Frontal cortex (tissue), 4 donors: ENCODE measurements at places on chromosomes 6 and 20.

- no peak for DNase-seq
Measured at GRCh38 chr20:53224851-53225250, 252.7 kb downstream of the TSHZ2 start.

DNA sequence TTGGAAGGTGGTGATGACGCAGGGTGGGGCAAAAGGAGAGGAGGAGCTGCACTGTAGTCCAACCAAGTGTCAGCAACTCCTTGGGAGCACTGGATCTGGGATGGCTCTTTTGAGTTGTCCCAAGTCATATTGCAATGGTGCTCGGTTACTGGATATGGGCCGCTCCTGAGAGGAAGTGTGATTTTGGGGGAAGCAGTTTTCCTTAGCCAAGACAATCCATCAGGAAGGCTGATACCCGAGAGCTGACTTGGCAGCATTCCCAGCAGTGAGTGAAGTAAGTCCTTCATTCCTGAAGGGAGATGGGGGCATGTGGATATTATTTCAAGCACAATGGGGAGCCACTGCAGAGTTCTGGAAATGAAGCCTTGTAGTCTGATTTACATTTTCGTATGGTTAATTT, 354.1 kb downstream of the RFPL4B start:
- DNase-seq, result no peak

DNA sequence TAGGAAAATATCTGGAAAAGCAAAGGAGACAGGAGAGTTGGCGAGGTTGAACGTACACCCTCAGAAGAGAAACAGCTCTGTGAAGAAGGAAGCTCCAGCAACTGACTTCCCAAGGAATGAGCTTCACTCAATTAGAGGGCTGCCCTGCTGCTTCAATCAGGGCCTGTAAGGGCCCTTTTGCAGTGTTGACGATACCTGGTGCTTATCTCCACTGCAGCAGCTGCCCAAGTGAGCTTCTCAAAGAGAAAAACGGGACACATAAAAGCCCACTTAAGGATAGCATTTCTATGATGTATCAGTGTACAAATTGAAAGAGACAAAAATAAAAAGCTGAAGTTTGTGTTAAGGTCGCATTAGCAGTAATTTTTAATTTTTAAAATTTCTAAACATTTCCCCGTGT, 16.4 kb downstream of the SEC63 start:
- DNase-seq, result no peak

- DNase-seq, result no peak
Measured at GRCh38 chr20:37903317-37904007, 535 bp downstream of the VSTM2L start.

DNA sequence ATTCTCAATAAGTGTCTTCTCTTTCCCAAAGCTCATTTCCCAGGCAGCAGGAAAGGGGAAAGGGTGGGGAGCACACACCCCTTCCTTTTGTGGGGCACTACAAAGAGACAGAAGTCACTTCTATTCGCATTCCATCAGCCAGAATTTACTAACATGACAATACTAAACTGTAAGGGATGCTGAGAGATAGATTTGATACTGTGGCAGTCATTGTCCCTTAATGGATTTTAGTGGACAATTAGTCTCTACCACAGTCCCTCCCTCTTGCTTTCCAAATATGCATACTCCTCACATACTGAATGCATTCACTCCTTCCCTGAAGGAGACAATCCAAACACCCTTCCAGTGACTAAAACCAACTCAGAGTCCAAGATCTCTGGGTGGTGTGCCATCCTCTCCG, 50.5 kb downstream of the ABRACL start:
- no peak for DNase-seq

GRCh38 chr6:36969988-36970891, 15.7 kb downstream of the PI16 start:
- no peak for DNase-seq

DNA sequence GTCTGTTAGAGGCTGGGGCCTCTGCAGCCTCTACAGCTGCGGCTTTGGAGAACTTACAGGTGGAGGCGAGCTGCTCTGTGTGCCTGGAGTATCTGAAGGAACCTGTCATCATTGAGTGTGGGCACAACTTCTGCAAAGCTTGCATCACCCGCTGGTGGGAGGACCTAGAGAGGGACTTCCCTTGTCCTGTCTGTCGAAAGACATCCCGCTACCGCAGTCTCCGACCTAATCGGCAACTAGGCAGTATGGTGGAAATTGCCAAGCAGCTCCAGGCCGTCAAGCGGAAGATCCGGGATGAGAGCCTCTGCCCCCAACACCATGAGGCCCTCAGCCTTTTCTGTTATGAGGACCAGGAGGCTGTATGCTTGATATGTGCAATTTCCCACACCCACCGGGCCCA, 2.6 kb downstream of the TRIM39 start:
- no peak for DNase-seq

GRCh38 chr20:59013031-59013951, 5.9 kb upstream of the TUBB1 start:
- no peak for DNase-seq

DNA sequence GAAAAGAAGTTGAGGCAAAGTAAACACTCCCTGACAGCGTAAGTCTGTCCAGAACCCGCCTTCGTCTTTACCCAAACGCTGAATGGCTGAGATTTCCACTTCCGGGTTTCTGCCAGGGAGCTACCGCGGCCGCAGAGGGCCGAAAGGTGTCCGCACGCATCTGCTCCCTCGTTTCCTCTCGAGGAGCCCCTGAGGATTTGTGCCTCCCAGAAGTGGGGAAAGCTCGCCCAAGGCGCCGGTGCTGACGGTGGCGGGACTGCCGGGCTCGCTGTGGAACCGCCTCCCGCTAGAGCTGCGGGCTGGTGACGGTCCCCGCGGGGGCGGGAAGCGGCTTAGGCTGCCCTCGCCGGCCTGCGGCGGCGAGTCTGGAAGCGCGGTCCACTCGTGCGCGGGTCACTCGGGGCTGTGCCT, 1760.2 kb upstream of the DEFB115 start:
- peak; percentile 0 for DNase-seq

DNA sequence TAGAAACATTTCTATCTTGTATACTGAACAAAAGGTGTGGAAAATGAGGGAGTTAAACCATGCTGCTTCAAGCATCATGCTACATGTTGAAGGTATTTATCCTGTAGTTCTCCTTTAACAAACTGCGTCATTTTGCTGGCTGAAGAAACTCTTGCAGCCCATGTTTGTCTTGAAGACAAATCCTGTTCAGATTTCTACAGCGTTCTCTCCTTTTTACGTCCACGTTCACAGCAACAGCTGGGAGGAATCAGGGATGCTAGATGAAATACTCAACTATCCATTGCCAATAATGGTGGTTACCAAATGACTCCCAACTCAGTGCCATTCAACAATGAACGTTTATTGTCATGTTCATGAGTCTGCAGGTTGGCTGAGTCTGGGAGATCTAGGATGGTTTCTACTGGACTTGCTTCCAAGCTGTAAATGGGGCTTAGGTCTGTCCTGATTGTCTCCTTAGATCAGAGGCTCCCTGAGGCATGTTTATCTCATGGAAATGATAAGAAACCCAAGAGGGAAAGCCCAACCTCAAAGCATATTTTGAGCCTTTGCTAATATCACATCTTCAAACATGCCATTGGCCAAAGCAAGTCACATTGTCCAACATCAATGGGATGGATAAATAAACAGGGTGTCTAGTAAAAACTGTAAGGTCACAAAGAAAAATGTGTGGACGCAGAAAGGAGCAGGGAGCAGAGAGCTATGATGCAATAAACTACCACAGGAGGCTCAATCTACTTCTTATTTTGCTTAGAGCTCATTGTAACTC, 2.7 kb upstream of the PLCB1 start:
- no peak for DNase-seq

GRCh38 chr20:56328861-56329260, 29.9 kb upstream of the FAM210B start:
- no peak for DNase-seq

GRCh38 chr6:13339863-13340630, 11.7 kb upstream of the TBC1D7 start:
- DNase-seq, result no peak

DNA sequence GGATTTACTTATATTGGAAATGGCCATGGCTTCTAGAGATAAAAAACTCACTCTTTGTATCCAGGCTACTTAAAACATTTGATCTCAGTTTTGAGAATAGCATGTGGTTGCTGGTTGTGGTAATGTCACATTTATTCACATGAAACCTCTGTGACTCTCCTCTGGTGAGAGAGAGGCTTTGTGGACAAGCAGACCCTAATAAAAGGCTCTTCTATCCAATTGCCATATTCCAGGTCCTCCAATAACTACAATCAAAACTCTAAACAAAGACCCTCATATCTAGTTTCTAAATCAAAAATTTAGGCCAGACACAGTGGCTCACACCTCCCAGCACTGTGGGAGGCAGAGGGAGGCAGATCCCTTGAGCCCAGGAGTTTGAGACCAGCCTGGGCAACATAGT, 176.3 kb upstream of the LAMP5 start:
- no peak for DNase-seq

DNA sequence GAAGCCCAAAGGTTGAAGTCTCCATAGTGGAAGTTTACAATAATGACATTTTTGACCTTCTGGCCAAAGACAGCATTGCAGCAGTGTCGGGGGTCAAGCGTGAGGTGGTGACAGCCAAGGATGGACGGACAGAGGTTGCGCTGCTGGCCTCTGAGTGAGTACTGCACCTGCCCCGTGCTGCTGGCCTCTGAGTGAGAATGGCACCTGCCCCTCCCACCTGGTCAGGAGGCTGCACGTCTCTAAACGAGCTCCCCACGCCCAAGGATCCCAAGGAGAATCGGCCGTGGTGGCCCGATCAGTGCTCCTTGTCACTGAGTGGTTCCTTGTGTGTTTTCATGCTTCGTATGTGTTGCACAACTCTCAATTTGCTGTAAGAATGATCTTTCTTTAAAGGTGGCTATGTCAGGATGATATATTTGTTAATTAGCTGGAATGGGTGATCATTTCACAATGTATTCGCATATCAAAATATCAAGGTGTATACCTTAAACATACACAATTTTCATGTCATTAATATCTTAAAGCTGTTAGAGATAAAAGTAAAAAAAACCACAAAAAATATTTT, 40.4 kb downstream of the FRMD1 start:
- no peak for DNase-seq

DNA sequence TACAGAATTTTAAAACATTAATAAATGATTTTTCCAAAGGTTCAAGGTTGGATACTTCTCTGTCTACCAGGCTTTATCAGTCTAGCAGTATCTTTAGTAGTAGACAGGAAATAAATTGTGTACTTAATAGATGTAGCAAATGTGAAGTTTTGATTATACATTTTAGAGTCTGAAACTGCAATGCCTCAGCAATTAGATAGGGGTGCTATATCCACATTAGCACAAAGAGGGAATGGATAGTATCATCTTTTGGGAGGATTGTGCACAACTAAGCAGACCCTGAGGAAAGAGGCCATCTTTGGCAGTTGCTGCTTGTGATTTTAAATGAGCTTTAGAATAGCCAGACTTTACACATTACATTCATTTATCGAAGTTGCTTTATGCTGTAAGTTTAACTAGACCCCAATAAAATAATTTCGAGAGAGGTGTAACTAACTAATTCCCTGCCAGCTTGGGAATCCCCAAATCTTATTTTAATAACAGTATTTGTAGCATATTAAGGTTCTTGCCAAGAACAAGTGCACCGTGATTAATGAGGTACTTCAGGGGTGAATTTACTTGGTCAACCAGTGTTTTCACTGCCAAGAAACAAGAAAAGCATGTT, 2.8 kb downstream of the KCNQ5 start:
- no peak for DNase-seq

GRCh38 chr20:44597930-44598329, 15.6 kb downstream of the PKIG start:
- no peak for DNase-seq

DNA sequence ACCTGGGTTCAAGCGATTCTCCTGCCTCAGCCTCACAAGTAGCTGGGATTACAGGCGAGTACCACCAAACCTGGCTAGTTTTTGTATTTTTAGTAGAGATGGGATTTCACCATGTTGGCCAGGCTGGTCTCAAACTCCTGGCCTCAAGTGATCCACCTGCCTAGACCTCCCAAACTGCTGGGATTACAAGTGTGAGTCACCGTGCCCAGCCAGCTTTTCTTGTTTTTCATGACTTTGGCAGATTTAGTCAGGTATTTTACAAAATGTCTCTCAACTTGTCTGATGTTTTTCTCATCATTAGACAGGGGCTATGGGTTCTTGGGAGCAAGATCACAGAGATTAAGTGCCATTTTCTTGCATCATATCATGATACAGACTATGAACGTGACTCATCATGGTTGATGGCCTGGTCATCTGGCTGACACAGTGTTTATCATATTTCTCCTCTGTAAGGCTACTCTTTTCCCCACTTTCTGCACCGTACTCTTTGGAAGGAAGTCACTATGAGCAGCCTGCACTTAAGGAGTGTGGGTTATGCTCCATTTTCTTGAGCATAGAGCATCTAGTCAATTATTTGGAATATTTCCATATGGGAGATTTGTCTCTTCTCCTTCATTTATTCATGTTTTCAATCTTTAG, 67.8 kb downstream of the RNF182 start:
- no peak for DNase-seq

GRCh38 chr6:69238067-69238466, 558.7 kb downstream of the LMBRD1 start:
- DNase-seq, result no peak

GRCh38 chr20:37294262-37294981, 5.0 kb downstream of the MANBAL start:
- DNase-seq, result no peak
